Fibroblast of skin of back (primary cell): ENCODE measurements at places on chromosomes 12 and 14.

GRCh38 chr14:50829489-50830043 lies 1.4 kb downstream of the NIN start:
- DNase-seq = no peak

DNA sequence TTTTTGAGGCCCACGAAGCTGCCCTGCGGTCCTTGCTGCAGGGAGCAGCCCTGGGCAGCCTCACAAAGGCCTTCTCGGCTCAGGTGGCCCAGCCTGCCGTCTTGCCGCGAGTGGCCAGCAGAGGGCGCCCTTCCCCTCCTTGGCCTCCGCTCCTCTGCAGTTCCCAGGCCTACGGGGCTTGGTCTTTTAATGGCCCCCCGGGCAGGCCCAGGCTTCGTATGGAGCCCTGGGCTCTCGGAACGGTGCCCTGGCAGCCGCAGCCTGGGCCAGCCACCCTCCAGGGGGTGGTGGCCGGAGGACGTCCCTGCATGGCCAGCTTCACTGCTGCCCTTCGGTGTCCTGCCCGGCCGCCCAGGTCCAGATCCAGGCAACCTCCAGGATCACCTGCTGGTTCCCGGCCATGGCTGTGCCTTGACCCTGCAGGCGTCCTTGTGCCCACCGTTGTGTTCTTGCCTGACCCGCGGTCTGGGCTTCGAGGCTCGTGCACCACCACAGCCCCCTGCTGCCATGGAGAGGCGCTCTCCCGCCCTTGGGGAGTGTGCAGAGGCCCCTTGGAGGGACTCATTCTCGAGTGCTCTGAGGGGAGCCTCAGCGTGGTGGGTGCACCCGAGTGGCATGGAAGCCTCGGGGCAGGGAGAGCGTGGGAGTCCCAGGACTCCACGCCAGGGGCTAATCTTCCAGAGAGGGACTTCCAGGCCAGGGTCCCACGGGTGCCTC lies 9.4 kb downstream of the ASPG start:
- peak; percentile 26 for DNase-seq

- no peak for DNase-seq
Measured at GRCh38 chr14:56194042-56194441, 75.8 kb downstream of the PELI2 start.

GRCh38 chr12:118813778-118814357 lies 167.5 kb upstream of the SRRM4 start:
- no peak for DNase-seq

- no peak for DNase-seq
Measured at GRCh38 chr12:84694116-84694515, 218.5 kb downstream of the SLC6A15 start.

DNA sequence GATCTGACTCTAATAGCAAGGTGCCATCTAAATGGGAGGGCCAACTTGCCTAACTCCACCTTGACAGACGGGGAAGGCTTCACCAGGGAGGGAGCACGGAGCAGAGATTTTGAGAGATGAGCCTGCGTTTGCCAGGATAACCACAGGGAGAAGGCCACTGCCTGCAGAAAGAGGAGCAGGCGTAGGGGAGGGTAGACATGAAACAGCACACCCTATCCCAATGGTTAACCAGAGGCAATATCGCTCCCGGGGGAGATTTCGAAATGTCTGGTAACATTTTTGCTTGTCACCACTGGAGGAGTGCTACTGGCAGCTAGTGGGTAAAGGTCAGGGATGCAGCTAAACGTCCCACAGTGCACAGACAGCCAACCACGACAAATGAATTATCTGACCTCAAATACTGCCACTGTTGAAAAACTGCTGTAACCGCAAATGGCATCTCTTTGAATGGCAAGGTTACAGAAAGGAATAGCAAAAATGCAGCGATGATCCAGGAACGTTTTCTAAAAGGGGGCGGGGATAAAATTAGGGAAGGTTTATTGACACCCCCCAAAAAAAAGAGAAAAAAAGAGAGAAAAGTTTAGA lies 126.0 kb upstream of the ATF7IP start:
- DNase-seq = peak; percentile 53

GRCh38 chr12:93005928-93006392 lies 76.9 kb upstream of the EEA1 start:
- no peak for DNase-seq

DNA sequence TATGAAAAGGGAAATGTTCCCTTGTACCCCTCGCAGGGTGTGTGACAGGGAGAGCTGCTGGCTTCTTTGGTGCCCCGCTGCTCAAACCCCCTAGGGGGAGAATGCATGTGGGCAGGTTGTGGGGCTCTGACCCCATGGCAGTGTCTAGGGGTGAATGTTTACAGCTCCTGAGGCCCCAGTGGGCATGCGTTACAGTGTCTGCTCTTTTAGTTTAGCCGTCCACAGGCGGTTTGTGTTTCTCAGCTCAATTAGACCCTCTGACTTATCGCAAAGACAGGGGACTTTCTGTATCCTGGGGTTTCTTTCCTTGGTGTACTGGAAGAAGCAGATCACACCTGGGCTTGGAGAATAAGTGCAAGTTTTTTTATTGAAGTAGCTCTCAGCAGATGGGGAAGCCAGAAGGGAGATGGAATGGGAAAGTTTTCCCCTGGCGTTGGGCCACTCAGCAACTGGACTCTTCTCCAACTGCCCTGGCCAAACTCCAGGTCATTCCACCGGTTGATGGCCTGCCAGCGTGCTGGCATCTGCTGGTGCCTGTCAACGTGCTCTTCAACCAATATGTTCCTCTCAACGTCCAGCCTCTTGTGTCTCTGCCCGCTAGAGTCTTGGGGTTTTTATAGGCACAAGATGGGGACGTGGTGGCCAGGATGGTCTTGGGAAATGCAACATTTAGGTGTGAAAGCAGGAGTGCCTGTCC lies 720.9 kb downstream of the FSCB start:
- DNase-seq = no peak

DNA sequence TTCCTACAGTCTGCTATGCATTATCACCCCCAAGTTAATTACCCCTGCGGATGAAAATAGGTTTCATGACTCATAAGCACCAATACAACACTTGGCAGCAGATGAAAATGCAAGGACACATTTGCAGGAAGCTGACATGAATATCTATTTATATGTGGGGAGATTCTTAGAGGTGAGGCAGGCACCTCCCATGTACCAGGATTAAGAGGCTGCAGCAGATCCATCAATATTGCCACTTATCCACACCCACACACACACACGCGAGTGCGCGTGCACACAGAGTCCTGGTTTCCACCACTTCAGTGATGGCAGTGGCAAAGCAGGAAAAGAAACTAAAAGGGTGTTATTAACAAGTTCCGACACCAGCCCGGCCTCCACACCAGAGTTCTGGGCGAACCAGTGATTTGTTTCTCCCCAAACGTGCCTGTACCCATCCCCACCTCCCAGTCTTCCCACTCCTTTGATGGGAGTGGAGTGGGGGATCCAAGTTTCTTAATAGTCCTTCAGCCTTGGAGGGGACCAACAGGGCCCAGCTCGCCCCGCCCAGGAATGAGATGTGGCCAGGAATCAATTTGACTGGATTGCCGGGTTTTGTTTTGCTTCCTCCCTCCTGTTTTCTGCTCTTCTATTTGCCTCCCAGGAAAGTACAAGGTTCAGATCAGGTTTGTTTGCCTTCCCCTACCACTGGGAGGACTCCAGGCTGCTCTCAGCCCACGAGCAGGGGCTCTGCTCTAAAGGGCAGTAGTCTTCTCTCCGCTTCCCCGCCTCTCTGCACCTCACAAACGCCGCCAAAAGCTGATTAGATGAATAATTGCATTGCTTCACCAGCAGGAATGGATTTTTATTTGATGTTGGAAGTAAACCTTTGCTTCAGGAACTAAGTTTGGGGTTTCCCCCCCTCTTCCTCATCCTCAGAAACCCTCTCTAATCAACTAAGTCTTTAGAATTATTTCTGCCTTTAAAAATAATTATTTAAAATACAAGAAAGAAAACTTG lies 5.2 kb downstream of the IRF2BPL start:
- peak; percentile 40 for DNase-seq
